Kidney (tissue), 22 donors: ENCODE measurements at places on chromosomes 6 and 20.
A peak's percentile ranks its signal among the peaks of the same experiment; 100 is the strongest.

GRCh38 chr6:19301980-19302379, 535.2 kb upstream of the ID4 start:
- DNase-seq = no peak

- no peak for DNase-seq
Measured at GRCh38 chr6:111800821-111801220, 72.4 kb downstream of the FYN start.

- DNase-seq = no peak
Measured at GRCh38 chr20:18692447-18692846, 104.6 kb downstream of the DTD1 start.

DNA sequence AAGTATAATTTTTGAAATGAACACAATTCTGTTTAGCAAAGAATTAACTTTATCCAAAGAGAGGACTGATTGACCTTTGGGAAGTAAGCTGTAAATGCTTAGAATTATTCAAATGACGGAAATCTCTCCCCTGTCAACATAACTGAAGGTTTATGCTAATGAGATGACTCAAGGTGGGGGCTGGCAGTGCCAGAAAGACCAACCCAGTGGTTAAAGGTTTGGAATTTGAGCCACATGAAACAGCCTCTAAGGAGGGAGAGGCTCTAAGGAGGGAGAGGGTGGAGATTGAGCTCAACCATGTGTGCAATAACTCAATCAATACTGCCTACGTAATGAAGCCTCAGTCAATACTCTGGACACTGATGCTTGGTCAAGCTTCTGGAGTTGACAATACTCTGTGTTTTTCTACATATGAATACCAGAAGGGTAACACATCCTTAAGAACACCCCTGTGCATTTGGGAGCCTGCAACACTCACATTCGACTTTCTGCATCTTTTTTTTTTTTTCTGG, 123.4 kb upstream of the TENT5A start:
- no peak for DNase-seq

DNA sequence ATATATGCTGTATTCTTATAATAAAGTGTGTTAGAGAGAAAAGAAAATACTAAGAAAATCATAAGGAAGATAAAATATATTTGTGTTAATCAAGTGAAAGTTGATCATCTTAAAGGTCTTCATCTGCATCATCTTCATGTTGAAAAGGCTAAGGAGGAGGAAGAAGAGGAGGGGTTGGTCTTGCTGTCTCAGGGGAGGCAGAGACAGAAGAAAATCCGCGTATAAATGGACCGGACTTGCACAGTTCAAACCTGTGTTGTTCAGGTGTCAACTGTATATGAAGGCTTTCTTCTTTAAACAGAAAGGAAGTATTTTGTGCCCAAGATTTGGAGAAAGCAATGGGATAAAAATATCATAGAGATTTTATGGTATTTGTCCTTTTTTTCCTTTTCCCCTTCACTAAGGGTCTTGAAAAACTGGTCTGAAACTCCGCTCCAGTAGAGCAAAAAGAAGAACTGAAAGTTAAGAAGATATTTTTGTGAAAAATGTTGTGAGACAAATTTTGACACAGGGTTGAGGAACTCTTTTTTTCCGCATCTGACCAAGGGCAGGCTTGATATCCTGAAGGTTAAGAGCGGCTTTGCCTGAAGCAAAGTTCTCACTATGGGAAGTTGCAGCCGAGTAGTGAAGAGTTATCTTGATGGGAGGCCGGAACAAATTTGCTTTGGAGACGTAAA, 350.7 kb downstream of the LAMA2 start:
- DNase-seq = no peak

DNA sequence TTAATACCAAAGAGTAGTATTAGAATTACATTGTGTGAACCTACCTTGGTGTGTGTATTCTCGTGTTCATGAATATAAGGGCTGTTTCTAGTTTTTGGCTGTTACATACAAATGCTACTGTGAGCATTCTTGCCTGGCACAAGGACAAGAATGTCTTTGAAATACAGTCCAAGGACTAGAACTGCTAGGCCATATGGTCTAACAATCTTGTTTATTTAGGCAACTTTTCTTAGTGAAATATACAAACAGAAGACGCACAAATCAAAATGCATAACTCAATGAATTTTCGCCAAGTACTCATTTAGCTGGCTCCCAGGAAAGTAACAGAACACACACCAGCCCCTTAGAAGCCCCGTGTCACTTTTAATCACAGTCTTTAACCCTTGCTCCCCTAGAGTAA, 28.5 kb downstream of the KDM1B start:
- DNase-seq = peak; percentile 78

DNA sequence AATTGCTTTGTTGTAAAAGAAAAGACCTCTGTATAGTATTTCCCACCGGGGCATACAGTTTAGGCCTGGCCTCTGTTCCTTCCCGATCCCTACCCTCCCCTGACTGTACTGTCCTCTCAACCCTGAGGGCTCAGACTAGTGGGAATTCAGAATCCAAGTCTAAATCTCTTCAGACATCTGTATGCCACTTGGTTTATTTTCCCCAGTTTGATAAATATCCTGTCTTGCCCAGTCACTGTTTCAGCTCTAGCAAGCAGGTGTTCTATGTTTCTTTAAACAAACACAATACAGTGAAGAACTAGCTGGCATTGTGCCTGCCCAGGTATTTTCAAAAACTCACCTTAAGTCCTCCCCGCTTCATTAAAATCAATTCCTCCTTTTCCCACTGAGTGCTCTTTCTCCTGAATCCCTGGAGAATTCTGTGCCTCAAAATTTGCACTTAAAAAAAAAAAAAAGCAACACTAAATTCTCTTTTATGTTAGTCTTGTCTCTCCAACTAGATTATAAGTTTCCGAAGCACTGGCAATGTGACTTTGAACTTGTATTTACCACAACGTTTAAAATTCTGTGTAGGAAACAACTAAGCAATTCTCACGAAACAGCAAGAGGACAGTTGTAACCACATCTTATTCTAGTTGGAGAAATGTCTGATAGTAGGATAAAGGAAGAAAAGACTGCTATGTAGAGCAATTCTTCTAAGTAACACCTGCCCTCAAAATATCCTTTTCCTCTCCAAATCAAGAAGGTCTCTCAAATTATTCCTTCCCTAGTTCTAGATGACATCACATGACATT, 112.0 kb upstream of the CARMIL1 start:
- DNase-seq = no peak

- DNase-seq = no peak
Measured at GRCh38 chr20:37346236-37346534, 245 bp downstream of the SRC start.

DNA sequence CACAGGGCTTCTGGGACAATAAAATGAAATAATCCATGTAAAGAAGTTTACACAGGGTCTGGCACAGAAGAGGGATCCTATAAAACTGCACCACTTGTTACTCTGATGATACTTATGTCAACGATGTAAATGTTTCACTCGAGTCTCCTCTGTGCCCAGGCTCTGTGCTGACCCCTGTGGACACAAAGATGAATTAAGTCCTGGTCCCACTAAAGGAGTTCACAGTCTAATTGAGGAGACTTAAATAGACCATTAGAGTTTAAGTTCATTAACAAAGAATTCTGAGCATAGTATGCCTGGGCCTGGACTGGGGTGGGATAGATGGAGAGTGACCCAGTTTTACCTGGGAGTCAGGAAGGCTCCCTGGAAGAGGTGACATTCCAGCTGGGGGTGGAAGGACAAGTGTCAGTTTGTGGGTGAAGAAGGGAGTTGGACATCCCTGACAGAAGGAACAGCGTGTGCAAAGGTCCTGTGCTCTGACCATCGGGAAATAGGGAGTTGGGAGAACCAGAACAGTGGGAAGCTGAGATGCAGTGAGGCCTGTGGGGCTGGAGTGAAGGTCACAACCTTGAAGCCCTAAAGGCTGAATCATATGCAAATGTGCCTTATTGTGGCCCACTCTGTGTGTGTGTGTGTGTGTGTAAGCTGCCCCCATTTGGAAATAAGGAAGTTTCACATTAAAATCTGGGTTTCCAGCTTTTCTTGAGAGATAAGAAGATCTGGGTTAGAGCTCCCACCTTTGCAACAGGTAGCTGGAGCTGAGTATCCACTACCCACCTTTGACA, 1.1 kb downstream of the OCSTAMP start:
- no peak for DNase-seq
